NCI-H1092 (cell line): ENCODE measurements at places on chromosomes 7 and 10.

- no peak for DNase-seq
Measured at GRCh38 chr7:37289367-37289766, 159.3 kb downstream of the ELMO1 start.

- no peak for DNase-seq
Measured at GRCh38 chr10:89463846-89464537, 49.6 kb downstream of the IFIT5 start.

DNA sequence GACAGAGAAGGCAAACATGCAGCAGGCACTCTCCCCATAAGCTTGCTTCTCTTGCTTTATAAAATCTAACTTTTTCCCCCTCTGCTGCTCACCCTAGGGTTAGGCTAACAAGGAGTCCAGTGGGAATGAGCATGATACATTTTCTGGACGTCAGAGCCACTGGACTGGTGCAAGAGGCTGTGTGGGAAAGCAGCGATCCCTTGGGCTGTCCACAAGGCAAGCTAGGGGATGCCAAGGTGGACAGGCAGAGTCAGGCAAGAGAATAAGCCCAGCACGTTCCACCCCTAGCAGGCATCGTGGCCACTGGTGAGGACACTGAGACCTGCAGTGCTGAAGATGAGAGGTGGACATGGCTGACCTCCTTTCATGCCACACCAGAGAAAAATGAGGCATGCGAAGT lies 290.9 kb upstream of the ZMIZ1 start:
- DNase-seq, result no peak

DNA sequence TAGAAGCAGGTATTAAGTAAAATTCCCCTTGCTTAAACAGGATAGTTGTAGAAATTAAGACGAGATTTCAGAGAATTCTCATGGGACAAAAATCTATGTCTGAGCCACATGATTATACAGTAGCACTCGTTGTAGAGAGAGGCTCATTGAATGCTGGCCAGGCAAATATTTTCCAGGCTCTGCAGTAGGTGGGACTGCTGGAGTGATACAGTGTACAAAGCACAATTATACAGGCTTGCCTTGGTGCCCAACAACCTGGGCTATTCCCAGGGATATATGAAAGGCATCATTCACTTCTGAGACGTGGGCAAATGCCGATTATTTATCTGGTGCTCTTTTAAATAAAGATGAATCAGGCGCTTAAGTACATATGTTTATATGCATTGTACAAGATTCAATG lies 380.6 kb downstream of the PHTF2 start:
- DNase-seq, result no peak

- DNase-seq, result no peak
Measured at GRCh38 chr7:17971411-17971810, 31.1 kb upstream of the SNX13 start.

GRCh38 chr10:78768876-78769275 lies 299.9 kb upstream of the ZMIZ1 start:
- no peak for DNase-seq

DNA sequence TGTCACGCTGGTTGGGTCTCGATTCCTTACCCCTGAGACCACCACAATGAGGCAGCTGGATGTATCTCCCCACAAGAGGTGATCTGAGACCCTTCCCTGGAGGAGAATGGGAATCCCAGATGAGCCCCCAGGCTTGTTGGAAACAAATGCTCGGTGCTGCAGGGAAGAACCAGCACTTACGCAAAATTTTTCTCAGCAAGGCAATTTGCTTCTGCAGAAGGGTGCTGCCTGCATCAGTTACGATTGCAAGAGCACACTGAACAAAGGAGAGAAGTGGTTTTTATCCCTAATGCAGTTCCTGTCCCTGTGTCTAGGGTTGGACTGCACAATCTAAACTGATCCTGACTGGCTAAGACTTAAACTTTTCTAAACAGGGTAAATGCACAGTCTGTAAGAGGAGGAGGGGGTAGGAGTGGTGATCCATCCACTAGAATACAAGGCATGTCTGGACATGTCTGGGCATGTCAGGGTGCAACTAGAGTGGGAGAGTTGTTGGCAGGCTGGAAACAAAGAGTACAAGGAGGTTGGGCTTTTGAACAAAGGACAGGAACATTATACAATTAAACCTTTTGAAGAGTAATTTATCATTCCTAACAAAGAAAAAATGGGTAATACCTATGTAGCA lies 114.9 kb upstream of the FAM3C start:
- no peak for DNase-seq

DNA sequence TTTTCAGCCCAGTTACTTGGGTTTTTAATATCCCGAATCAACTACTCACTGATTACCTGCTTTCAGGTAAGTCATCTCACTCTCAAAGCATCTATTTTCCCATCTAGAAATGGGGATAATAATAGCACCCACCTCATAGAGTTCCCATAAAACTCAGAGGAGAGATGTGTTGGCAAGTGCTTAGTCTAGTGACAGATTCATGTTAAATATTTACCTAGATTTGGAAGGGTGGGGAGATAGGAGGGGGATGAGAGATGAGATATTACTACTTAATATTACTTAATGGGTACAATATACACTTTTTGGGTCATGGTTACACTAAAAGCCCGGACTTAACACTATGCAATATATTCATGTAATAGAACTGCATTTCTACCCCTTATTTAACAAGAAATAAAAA lies 7.0 kb upstream of the A1CF start:
- DNase-seq, result no peak

DNA sequence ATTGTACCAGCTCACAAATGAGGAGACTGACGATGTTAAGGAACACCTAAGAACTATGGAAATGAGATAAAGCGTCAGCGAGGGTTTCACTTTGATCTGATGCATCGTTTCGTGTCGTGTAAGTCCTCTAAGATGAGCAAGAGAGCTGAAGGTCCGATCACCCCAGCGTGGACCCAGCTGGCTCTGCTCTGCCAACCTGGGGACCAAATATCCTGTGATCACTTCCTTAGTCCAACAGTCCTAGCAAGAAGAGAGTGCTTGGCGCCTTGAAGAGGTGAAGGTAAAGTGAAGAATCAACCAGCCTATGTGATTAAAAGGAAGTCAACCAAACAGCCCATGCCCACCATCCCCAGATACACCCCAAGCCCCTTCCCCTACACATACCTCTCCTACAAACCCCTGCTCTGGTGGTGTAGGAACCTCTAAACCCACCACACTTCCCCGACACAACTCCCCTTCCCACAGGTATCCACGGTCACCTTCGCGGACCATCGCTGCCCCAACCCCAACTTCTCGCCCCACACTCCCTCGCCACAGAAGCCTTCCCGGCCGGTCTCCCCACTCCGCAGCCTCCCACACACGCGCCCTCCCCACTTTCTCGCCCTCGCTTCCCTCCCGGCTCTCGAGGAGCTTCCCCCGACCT lies 722 bp downstream of the UPF2 start:
- DNase-seq, result no peak

- DNase-seq, result no peak
Measured at GRCh38 chr7:139111811-139112301, 2.3 kb upstream of the ZC3HAV1 start.

- no peak for DNase-seq
Measured at GRCh38 chr7:111045449-111045848, 45.5 kb upstream of the LRRN3 start.

DNA sequence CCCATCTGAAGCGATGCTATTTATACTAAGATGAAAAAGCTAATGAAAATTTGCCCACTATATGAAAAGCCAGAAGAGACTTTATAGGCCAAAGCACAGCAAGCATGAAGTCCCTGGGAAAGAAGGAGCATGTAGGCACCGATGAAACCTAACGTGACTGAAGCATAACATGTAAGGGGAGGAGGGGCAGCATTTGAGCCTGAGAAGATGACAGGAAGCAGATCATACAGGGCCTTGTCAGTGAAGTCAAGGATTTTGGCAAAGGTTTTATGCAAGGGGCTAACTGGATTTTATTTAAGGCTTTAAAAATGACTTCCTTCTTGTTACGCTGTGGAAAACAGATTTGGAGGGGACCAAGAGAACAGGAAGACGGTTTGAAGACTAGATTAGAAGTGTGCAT lies 744.0 kb downstream of the PHTF2 start:
- no peak for DNase-seq

DNA sequence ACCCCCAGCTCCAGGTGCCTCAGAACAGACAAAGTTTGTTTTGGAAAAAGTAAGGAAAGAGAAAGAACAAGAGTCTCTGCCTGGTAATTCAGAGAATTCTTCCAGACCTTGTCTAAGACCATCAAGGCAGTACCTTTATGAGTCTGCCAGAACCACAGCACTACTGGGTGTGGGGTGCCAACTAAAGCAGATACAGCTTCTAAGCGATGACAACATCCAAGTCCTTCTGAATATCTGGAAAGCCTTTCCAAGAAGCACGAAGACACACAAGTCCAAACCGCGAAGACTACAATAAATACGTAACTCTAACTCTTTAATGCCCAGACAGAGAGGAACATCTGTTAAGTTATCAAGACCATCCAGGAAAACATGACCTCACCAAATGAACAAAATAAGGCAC lies 94.3 kb downstream of the SIRT1 start:
- DNase-seq, result no peak

DNA sequence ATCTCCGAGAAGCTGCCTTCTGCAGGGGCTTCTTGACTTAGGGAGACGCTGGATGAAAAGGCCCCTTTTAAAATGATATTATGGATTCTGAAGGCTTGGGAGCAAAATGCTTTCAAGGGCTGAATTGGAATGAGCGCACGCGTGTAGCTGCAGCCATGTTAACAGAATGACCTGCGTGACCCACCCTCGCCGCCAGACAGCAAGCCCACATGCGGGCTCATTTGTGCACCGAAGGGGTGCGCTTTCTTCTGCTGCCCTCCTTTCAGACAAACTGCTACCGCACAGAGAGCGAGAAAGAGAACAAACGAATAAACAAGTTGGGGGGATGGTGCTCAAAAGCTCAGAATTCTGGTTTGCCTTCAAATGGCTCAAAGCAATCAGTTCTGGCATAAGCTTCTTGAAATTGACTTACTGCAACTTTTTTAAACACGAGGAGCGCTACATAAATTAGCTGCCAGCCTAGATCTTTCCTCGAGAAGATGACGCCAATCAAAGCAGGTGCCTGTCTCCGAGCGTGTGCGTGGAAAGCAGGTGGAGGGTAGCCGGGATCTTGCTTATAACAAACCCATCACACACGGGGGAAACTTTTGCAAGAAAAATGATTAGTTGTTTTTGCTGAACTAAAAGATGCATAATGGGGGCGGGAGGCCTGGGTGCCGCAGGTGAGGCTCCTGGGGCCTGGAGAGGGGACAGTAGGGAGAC lies 268.4 kb downstream of the MAD1L1 start:
- DNase-seq, result no peak

GRCh38 chr10:106043863-106044262 lies 1120.6 kb downstream of the SORCS1 start:
- no peak for DNase-seq

- DNase-seq, result no peak
Measured at GRCh38 chr10:113058523-113059370, 108.7 kb downstream of the TCF7L2 start.

GRCh38 chr7:85897967-85898366 lies 711.1 kb upstream of the SEMA3D start:
- no peak for DNase-seq

GRCh38 chr7:133117452-133117851 lies 35.6 kb upstream of the CHCHD3 start:
- no peak for DNase-seq
